ENCODE measurements at places on chromosomes 3 and 15.

DNA sequence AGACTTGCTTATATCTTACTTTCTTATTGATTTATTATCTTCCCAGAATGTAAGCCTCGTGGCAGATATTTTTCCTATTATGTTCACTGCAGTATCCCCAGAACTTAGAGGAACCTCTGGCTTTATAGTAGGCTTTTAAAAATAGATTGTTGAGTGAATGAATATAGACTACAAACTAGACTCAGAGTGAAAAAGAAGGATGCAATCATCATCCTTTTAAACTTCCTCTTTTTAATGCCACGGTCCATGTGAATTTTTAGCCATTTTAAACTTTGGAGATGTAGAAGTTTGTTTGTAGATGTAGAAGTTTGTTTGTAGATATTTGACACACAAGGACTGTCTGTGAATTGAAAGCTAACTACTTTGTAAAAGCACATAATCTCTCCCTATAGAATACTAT, 7.2 kb upstream of the P2RY12 start:
- no peak for DNase-seq

- no peak for DNase-seq
Observed at GRCh38 chr15:73607843-73608242, 25.3 kb downstream of the NPTN start.

- no peak for DNase-seq
Observed at GRCh38 chr3:185625784-185626183, 39.7 kb downstream of the SENP2 start.

GRCh38 chr3:127549826-127550467, 40.6 kb downstream of the TPRA1 start:
- DNase-seq, result no peak

DNA sequence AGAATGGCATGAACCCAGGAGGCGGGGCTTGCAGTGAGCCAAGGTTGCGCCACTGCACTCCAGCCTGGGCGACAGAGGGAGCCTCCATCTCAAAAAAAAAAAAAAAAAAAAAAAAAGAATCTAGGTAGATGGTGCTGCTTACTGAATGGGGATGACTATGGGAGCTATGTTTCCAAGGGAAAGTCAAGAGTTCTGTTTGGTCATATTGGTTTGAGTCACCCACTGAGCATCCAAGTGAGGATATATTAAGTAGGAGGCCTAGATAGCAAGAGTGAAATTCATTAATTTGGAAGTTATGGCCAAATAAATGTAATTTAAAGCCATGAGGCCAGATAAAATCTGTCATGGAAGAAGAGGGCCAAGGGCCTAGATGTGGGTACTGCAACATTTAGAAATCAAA, 9.0 kb upstream of the UACA start:
- DNase-seq, result no peak
